GM04504 (cell line): ENCODE measurements at places on chromosomes 2 and 18.

- DNase-seq: no peak
These were observed 158.8 kb upstream of the SMIM21 start for GRCh38 chr18:75586130-75586889.

- no peak for DNase-seq
These were observed 446.6 kb downstream of the IRS1 start for GRCh38 chr2:226352941-226353560.

- DNase-seq: peak; percentile 1
These were observed 503.9 kb downstream of the PID1 start for GRCh38 chr2:228767196-228767595.

DNA sequence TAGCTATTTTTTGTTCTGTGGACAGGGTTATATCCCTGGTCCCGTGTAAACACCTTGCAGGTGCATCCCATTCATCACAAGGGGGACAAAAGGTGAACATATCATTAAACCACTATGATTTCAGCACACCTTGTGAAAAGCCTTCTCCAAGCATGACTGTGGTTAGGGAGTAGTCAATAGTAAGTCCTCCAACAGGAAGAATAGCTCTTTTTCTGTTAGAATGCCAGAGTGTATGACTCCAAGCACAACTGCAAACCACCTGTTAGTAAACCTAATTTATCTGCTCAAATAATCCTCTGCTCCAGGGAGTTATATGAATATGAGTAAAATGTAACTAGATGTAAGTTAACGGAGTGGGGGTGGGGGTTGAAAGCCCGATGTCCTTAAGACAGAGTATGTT is 240.5 kb downstream of the AGPS start:
- DNase-seq: no peak

DNA sequence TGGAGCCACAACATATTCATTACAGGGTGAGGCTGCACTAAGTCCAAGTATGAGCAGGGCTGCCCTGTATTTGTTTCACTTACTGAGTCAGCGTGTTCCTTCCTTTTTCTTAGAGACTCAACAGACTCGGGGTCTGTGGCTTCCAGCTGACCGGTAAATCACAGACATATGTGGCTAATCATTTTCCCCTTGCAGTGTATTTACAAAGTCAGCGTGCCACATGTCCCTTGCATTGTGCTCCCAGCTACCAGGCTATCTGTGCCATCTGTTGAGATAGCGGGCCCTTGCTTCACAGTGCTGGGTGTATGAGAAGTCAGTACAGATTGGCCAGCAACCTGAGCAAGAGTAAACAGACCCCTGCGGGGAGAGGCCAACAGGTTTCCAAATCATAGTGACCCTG is 254.3 kb downstream of the LRRTM1 start:
- no peak for DNase-seq

DNA sequence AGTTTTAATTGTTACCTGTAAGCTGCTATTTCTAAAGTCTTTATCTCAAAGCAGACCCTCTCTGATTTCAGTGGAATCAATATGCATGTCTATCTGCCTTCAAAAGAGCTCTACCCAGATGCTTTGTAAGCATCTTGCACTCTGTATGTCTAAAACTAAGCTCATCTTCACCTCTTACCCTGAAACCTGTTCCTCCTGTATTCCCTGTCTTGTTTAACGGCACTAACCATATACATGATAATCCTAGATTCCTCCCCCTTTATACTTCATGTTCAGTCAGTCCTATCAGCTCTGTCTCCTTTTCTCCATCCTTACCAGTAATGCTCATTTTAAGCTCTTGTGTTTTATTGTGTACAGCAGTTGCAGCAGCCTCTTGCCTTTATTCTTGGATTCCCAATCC is 12.8 kb downstream of the ZC3H15 start:
- DNase-seq: no peak

DNA sequence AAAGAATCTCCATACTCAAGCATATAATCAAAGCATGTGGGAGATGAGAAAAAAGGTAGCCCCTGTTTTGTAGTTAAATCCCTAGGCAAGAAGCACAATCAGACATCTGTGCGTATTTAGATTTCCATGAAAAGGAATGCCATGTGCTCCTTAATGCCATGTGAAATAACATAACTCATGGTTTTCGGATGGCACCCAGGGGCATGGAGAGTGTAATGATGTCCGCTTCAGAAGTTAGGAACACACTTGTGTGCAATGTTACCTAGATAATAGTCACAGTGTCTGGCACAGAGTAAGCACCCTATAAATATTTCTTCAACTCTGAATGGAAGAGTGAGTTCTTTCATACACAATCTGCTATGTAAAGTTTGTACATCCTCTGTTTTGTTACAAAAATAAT is 197.0 kb downstream of the NCKAP5 start:
- no peak for DNase-seq

- DNase-seq: no peak
These were observed 334.5 kb downstream of the PTPRM start for GRCh38 chr18:7901657-7902056.

- DNase-seq: no peak
These were observed 2.2 kb upstream of the IWS1 start for GRCh38 chr2:127528487-127528886.

DNA sequence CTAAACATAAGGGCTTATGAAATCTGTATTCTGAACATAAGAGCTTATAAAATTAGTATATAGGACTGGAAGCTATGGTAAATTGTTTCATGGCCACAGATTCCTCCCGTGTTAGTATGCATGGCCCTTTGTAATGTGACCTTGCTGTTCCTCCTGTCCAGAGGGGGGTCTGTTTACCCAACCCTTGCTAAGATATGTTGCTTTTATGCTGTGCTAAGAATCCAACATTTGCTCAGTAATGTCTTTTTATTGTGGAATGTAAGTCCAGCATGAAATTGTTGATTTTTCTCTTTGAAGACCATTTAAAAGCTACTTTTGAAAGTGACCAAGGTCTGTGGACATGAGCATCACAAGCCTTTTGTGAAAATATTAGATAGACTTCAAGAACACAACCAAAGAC is 485.4 kb downstream of the PARD3B start:
- DNase-seq: no peak

- no peak for DNase-seq
These were observed 63.6 kb downstream of the MARCO start for GRCh38 chr2:119005555-119005954.

- no peak for DNase-seq
These were observed 26.5 kb downstream of the TTC32 start for GRCh38 chr2:19875280-19875679.

DNA sequence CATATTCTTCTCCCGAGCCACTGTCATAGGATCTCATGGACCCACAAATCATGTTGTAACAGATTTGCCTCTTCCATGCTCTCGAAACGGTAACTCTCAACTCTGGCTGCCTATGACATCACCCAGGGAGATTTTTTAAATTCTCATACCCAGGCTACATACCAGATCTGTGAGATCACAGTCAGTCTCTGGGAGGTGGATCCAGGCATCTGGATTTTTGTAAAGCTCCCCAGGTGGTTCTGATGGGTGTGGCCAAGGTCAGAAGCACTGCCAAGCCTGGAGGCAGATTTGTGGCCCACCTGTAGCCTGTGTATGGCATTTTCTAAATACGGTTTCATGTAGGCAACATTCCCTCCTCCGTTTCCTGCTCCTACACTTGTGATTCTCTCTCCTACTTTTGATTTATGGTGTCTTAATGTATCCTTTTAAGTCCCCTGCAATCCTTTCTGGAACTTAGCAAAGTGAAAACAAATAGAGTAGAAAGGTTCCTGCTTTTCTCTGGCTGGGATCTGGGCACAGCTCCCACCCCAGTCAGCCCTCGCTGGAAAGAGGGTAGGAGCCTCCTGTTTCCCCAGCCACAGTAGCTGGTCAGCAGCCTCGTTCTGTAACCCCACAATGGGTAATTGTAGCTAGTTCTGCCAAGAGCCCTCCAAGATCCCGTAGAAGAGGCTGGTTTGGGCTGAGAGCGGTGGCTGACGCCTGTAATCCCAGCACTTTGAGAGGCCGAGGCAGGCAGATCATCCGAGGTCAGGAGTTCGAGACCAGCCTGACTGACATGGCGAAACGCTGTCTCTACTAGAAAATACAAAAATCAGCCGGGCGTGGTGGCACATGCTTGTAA is 96.2 kb downstream of the KLHL29 start:
- DNase-seq: no peak

- no peak for DNase-seq
These were observed 191.3 kb downstream of the AGAP1 start for GRCh38 chr2:235685024-235685721.

GRCh38 chr2:62297624-62298010 is 101.7 kb downstream of the B3GNT2 start:
- DNase-seq: no peak

GRCh38 chr2:194946826-194947225 is 710.2 kb upstream of the SLC39A10 start:
- no peak for DNase-seq

- DNase-seq: no peak
These were observed 50.6 kb upstream of the STAT1 start for GRCh38 chr2:191064590-191064989.

DNA sequence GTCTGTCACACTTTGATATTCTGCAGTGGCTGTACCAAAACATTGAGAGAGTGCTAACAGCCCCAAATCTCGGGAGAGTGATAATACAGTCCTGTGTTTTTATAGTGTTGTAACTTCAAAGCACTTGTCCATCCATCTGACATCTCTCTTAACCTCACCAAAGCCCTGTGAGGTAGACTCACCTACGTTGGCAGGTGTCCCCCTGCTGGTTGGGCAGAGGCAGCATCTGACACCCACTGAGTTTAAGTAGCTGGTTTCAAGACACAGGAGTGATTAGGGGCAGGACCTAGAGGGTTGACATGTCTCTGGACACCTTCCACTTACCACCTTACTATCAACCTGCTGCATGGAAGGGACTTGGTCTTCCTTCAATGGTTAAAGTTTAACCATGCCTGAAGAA is 22.9 kb downstream of the COLEC12 start:
- no peak for DNase-seq

- DNase-seq: no peak
These were observed 93.9 kb downstream of the RHOB start for GRCh38 chr2:20540587-20541293.

GRCh38 chr2:129375632-129376425 is 603.6 kb upstream of the RAB6C start:
- no peak for DNase-seq

DNA sequence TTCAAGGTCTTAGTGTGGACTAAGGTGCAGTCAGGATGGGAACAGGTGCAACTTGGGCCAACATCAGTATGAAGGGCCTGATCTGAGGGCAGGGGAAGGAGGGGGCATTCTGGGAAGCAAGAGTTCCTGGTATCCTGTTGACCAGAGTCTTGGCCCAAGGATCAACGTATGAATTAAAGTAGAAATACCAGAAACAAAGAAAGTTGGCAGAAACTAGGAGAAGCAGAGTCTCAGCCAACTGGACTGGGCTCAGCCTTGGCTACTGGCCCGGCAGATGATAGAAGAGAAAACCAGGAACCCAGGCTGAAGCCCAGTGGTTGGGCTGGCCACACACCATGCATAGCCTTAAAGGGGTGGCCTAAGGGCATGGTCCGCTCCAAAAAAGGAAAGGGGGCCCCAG is 2.3 kb downstream of the CETN1 start:
- DNase-seq: no peak

DNA sequence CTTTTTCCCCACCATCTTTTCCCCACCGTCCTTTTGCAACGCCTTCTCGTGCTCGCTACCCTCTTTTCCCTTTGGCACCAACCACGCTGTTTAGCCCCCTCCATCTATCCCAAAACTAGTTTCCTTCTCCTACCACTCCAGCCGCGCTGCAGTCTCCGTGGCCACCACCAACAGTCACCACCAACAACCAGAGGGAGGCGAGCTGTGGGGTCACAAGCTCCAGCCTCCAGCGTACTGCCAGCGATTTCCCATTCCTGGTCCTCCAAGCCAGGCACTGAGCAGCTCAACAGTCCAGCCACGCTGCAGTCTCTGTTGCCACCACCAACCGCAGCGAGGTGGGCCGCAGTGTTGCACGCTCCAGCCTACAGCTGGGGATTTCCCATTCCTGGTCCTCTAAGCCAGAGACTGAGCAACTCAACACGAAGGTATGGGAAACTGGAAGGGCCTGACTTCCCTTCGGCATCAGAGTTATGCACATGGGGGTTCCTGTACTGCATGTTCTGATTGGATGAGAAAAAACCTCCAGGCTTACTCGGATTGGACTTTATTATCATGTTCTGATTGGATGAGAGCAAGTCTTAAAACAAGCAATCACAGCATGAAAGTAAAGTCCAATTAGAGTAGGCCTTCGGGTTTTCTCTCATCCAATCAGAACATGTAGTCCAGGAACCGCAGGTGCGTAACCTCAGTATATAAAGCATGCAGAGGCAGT is 42.3 kb upstream of the IMP4 start:
- DNase-seq: no peak

GRCh38 chr2:131055169-131056065 is 37.8 kb downstream of the FAM168B start:
- peak; percentile 20 for DNase-seq

GRCh38 chr2:115484486-115484885 is 1042.0 kb downstream of the DPP10 start:
- no peak for DNase-seq

DNA sequence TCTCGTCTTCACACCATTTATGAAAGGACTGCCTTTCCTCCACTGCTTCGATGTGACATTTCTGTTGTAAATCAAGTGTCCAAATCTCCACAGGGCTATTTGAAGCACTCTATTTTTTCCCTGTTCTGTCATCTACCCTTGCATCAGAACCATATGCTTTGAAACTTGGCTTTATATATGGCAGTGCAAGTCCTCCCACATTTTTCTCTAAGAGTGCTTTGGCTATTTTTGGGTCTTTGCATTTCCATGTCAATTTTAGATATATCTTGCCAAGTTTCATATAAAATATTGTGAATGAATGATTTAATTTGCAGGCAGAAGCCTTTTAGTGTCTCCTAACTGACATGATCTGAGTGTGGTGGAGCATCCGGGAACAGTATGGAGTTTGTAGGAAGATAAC is 37.8 kb upstream of the CBLN2 start:
- DNase-seq: no peak

GRCh38 chr2:74499267-74499939 is at the start of gene LBX2:
Gene LBX2 (minus strand): TSS chr2:74499603. CDS start chr2:74499537, 66 bp downstream.
- no peak for DNase-seq

DNA sequence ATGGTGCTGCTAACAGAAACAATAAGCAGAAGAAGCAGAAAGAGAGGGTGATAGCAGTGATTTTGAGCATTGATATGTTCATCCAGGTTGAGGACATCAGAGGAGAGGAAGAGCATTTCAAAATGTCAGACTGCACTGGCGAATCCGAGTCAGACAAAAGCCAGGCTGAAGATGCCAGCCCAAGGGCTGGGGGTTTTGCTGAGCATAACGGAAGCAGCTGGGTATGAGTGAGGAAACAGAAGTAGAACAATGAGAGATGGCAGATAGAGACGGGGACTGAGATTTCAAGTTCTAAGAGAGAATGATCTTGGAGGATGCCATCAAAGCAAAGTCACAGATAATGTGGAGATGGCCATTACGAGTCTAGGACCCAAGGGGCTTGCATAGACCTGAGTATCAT is 151.2 kb downstream of the RNF144A start:
- DNase-seq: no peak

DNA sequence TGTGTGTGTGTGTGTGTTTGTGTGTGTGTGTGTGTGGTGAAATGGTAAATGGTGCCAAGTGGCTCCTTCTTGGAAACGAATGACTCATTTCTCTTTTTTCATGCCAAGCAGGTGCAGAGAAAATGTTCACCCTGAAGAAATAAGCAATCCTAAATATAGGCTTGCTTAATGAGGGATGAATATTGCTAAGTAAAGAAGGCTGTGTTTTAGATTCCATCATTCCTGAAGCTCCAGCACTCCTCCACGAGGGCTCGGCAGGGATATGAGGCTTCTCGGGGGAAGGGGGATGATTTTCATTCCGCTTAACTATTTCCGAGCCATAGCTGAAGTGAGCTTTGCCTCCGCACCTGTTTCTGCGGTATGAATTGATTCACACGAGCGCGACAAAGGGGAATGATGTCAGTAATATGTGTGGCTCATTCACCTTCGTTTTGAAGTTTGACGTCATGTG is 72.9 kb downstream of the TSN start:
- no peak for DNase-seq
